ENCODE measurements at places on chromosomes 13 and 19.

GRCh38 chr13:91025442-91025841 is 322.0 kb upstream of the MIR17HG start:
- no peak for DNase-seq

GRCh38 chr13:79533781-79534400 is 52.9 kb downstream of the NDFIP2 start:
- no peak for DNase-seq

- DNase-seq = no peak
Observed at GRCh38 chr19:18206018-18206417, 2.2 kb upstream of the RAB3A start.

DNA sequence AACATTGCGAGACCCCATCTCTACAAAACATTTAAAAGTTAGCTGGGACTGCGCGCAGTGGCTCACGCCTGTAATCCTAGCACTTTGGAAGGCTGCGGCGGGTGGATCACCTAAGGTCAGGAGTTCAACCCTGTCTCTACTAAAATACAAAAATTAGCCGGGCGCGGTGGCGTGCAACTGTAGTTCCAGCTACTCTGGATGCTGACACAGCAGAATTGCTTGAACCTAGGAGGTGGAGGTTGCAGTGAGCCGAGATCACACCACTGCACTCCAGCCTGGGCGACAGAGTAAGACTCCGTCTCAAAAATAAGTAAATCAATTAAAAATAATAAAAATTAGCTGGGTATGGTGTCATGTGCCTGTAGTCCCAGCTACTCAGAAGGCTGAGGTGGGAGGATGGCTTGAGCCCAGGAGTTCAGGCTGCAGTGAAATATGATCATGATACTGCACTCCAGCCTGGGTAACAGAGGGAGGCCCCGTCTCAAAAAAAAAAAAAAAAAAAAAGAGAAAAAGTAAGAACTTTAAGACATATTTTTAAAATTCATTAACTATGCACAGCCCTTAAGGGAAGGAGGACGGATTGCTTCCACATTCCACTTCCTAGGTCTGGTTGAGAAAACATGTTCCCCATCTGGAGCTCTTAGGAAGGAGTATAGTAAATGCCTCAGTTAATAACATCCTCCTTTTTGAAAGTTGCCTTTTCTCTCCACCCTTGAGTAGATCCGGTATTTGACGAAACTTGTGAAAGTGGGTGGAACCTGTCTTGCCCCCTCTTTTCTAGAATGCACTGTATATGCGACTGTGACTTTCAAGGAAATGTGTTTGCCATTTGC is 26.1 kb downstream of the EXOC3L2 start:
- no peak for DNase-seq

DNA sequence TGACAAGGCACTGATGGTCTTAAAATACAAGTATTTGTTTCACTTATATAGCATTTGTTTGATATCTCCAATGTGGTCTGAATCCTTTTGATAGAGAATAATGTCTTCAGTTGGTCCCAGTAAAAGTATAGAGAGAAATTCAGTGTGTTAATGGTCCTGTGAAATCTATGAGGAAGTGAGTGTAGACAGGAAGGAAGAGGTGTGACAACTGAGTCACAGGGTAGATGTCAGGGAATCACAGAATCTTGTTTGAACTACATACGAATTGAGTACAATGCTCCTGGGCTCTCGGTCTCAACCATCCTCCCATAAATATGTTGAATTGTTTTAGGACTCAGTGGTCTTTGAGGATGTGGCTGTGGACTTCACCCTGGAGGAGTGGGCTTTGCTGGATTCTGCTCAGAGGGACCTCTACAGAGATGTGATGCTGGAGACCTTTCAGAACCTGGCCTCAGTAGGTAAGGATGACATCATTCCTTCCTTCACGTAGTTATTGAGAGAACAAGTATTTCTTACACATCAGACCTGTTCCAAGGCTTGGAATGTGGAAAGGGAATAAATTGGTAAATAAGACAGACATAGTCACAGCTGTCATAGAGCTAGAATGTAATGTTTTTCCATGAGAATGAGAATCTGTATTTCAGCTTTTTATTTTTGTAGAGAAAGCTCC is 9.1 kb downstream of the ZNF555 start:
- DNase-seq = no peak

DNA sequence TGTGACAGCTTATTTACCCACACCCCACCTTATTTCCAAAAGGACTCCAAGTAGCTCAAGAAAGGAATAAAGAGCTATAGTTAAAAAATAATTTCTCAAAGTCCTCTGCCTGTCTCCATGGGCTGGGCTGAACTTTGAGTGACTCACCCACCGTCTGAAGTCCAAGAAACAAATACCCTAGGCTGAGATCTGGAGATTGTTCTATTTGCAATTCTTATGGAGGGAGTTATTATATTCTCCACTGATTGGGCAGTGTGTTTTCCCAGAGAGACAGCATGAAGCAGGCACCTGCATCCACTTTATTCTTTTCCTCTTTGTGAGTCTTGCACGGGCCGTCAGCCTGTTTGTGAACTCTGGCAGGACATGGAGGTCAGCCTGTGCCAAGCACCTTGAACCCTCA is 63.2 kb downstream of the SHISA2 start:
- DNase-seq = no peak

GRCh38 chr13:31913459-31913858 is 118.1 kb upstream of the FRY start:
- DNase-seq = no peak

- DNase-seq = no peak
Observed at GRCh38 chr13:99367106-99367616, 60.0 kb upstream of the GPR183 start.

GRCh38 chr13:80551650-80552497 is 210.9 kb upstream of the SPRY2 start:
- DNase-seq = no peak

DNA sequence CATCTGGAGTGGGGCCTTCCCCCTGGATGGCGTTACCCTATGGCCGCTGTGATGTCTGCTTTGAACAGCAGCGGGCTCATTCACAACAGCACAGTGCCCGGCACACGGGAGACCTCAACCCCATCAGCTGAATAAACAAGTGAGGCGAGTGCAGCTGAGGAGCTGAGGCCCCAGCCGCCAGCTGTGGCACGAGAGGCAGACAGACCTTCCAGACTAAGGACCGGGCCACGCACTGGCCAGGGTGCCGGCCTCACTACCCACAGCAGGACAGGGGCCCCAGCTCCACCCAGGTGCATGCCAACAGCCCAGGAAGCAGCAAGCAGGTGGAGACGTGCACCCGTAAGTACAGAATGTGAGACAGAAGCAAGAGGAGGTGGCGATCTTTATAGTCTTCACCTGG is 39.6 kb downstream of the STK24 start:
- no peak for DNase-seq

- DNase-seq = no peak
Observed at GRCh38 chr19:18603958-18604819, 2.4 kb downstream of the CRLF1 start.

DNA sequence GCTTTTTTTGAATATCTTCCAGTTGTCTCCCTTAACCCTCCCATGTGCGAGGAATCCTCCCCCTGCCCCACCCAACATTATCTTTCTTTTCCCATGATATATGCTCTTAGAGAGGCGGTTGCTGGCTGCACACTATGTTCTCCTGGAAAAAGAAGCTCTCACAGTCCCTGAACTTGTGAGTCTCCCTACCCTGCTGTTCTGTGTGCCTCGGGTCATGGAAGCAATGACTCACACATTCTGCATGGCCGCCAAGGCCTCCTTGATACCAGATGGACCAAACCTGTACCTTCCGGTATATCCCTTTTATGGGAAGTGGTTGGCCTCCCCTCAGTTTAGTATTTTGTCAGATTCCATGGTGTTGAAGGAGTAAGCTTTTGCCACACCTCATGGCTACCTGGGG is 705.4 kb downstream of the SLITRK6 start:
- DNase-seq = no peak

GRCh38 chr13:35884211-35884760 is 246.9 kb downstream of the DCLK1 start:
- DNase-seq = no peak

GRCh38 chr13:26867451-26868091 is 107.0 kb upstream of the GPR12 start:
- DNase-seq = no peak

GRCh38 chr13:73532987-73533510 is 474.2 kb downstream of the KLF5 start:
- no peak for DNase-seq

- no peak for DNase-seq
Observed at GRCh38 chr13:94390881-94391280, 88.6 kb downstream of the DCT start.

DNA sequence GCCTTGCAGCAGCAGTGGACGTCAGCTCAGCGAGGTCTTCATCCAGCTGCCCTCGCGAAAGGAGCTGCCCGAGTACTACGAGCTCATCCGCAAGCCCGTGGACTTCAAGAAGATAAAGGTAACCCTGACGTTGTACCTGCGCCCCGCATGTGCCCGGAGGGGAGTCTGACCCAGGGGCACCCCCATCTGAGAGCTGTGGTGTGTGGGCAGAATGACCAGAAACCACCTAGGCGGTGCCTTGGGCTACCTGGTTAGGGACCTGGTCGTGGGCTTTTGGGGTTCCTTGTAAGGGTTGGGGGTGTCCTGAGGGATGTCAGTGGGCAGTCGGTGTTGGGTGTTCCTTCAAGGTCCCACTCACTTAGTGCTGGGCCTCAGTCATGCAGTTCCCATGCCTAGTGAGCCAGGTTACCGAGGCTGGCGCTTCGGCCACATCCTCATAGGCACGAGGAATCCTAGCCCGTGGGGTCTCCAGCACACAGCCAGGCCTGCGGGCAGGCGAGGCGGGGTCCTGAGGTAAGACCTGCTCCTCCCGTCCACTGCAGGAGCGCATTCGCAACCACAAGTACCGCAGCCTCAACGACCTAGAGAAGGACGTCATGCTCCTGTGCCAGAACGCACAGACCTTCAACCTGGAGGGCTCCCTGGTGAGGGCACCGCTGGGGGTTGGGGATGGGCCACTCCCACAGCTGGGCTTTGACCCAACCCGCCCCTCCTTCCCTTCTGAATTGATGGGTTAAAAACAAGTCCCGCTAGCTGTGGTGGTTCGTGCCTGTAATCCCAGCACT is 30.8 kb upstream of the LDLR start:
- no peak for DNase-seq

- no peak for DNase-seq
Observed at GRCh38 chr19:40282920-40283319, 2.2 kb downstream of the AKT2 start.

GRCh38 chr13:103282571-103283450 is 216.6 kb upstream of the SLC10A2 start:
- DNase-seq = no peak

- no peak for DNase-seq
Observed at GRCh38 chr13:43783820-43784219, 3.0 kb downstream of the ENOX1 start.

GRCh38 chr19:51712461-51713081 is 11.2 kb downstream of the HAS1 start:
- DNase-seq = no peak

DNA sequence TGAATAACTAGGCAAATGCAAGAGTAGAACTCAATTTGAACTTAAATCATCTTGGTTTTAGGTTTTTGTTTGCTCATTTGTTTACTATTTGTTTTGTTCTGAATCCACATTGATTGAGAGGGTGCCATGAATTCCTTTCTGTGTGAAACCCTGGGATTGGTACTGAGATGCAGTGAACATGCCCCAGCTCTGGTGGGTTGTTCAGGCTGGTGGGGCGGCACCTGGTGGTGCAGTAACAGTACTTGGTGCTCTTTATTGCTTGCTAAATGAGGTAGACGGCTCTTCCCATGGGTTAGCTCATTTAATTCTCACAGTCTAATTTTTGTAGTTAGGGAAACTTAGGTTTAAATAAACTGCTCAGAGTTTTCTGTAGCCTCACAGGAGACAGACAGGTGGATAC is 48.4 kb downstream of the WASF3 start:
- no peak for DNase-seq

DNA sequence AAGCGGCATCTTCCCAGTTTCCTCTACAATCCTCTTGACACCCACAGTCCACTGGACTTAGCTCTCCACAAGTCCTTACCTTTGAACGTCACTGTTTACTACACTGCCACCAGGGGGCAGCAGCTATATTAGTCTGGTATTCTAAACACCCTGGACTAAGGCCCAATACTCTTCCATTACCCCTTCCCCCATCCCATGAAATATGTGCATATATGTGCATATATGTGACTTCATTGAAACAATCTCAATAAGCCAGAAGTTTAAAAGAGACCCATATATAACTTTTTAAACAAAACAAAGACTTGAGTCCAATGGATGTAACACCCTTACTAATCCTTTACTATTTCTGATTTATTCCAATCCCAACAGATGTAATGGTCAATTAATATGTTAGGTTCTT is 15.5 kb downstream of the GGACT start:
- peak; percentile 68 for DNase-seq

DNA sequence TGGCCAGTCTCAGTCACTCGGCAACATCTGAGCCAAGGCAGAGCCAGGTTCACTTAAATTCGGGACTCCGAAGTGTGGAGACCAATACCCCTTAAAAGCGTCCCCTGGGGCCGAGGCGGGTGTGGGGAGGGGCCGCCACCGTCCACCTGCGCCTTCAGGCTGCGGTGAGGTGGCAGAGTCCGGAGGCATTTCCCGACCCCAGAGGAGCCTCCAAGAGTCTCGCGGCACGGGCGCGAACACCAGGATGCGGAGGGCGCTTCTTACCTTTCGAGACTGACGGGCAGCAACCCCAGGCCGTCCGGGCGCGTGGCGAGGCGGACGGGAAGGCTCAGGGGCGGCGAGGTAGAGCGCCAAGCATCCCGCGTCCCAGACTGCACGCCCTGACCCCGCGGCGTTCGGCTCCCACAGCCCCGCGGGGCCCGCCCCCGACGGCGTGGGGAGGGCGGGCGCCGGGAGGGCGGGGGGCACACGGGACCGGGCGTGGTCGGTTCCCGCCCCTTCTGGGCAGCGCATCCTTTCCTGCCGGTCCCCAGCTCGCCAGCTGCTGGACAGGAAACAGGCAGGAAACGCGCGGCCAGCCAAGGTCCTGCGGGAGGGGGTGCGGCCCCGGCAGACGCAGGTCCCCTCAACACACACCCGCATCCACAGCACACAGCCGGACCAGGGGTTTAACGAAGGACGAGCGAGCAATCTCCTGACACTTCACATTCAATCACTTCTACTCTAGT is at the start of gene THSD1:
Gene THSD1, minus strand, starts transcription at position 406 of the 728 bp plus-strand sequence. CDS start 3,572 bp downstream, outside the sequence.
- DNase-seq = no peak

GRCh38 chr13:107669391-107669993 is 545.8 kb downstream of the LIG4 start:
- DNase-seq = no peak

DNA sequence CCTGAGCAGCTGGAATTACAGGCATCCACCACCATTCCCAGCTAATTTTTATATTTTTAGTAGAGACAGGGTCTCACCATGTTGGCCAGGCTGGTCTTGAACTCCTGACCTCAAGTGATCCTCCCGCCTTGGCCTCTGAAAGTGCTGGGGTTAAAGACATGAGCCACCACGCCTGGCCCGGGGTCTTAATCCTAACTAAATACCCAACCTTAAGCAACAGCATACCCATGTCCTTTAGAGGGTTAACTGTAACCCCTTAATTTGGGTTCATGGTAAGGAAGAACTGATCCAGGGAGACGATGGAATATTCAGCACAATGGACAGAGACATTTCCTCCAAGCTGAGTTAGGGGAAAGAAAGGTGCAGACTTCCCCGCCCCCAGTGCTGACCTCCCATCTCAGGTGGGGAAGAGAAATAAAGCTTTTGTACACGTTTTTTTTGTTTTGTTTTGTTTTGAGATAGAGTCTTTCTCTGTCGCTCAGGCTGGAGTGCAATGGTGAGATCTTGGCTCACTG is 8.7 kb upstream of the GALP start:
- peak; percentile 12 for DNase-seq

- DNase-seq = no peak
Observed at GRCh38 chr13:59408738-59409137, 755.0 kb downstream of the DIAPH3 start.

GRCh38 chr13:112103260-112103838 is 36.4 kb downstream of the SOX1 start:
- no peak for DNase-seq

- no peak for DNase-seq
Observed at GRCh38 chr19:2663920-2664571, 38.4 kb downstream of the GNG7 start.

All from iPS DF 19.7 (cell line).